ENCODE measurements at places on chromosomes 6 and 20. TPM values are rescaled to one million over a fixed set of nuclear protein-coding genes. Genes with fewer than 3 reads are reported as not detected.

XKR7 gene
- total RNA-seq: not detected

DNA sequence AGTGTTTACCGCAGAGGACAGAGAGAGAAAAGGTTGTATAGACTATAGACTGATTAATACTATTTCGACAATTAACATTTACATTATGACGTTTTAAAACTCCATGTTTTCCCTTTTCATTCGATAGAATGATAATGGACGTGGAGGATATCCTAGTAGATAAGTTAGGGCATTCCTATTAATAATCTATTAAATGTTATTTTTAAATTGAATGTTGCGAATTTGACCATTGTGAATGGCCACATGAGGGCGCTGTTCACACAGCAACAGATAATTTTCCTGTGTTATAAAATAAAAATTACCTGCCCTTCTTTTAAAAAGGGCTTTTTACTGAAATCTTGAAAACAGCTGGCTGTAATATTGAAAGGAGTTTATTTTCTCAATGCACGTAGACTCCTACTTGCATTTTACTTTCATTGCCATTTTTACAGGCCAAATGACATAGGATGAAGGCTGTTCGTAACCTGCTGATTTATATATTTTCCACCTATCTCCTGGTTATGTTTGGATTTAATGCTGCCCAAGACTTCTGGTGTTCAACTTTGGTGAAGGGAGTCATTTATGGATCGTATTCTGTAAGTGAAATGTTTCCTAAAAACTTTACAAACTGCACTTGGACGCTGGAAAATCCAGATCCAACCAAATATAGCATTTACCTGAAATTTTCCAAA is 3.3 kb downstream of the ADGRB3 start:
- DNase-seq: no peak

DNA sequence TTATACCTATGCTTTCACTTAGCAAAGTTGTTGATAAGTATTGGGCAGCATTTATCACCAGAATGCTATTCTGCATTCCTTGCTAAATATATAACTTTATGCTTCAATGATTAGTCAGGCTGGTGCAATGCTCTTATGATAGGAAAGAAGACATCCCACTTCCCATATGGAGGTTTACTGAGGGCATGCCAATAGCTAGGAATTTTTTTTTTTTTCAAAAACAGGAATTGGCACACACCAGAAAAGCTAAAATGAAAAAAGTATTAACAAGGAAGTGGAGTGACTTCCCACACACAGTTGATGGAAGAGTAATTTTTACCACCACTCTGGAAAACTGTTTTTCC is 90.8 kb downstream of the FRK start:
- DNase-seq: no peak

GRCh38 chr20:20872428-20872827 is 160.0 kb upstream of the RALGAPA2 start:
- DNase-seq: no peak

All from activated T-helper 2 cell treated with anti-CD3 and anti-CD28 coated beads, Interferon-gamma antibody, Interleukin-2, Interleukin-4, amounts not matched to agents 10 μg/mL and 5 μg/mL and 100 μg/mL, durations not matched to agents 14 hours and 24 hours and 36 hours (primary cell).